CD4-positive, alpha-beta T cell treated with Interleukin-21 for 1 hour (primary cell): ENCODE measurements at places on chromosomes 4 and X.

GRCh38 chrX:135389243-135389642, 32.5 kb upstream of the SMIM10L2A start:
- no peak for DNase-seq

- no peak for DNase-seq
Measured at GRCh38 chrX:44705817-44706551, 137.8 kb upstream of the DUSP21 start.

DNA sequence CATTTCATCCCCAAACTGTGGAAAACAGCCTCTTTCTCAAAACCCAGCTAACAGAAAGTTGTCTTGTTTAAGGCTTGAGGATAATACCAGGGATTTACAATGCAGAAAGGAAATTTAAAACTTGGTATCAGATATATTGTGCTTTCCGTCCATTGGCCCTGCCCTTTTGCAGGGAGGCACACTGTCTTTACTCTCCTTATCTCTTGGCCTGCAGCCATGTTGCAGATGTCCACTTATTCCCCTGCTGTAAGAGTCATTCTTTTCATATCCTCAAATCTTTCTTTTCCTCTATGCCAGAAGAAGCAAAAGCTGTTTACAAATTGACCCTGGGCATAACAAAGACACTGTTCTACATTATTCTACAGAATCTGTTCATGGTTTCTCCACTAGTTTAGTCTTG, 75.6 kb upstream of the DYNLT3 start:
- DNase-seq, result no peak

GRCh38 chr4:16794816-16795445, 103.5 kb downstream of the LDB2 start:
- DNase-seq, result peak; percentile 32

GRCh38 chr4:153570228-153570973, 104.2 kb downstream of the TMEM131L start:
- DNase-seq, result no peak

- DNase-seq, result no peak
Measured at GRCh38 chr4:148044912-148045352, 313.0 kb downstream of the ARHGAP10 start.
